ENCODE measurements at places on chromosomes 5 and 9.

GRCh38 chr5:171524466-171524865, 105.0 kb downstream of the FGF18 start:
- peak; percentile 86 for DNase-seq

DNA sequence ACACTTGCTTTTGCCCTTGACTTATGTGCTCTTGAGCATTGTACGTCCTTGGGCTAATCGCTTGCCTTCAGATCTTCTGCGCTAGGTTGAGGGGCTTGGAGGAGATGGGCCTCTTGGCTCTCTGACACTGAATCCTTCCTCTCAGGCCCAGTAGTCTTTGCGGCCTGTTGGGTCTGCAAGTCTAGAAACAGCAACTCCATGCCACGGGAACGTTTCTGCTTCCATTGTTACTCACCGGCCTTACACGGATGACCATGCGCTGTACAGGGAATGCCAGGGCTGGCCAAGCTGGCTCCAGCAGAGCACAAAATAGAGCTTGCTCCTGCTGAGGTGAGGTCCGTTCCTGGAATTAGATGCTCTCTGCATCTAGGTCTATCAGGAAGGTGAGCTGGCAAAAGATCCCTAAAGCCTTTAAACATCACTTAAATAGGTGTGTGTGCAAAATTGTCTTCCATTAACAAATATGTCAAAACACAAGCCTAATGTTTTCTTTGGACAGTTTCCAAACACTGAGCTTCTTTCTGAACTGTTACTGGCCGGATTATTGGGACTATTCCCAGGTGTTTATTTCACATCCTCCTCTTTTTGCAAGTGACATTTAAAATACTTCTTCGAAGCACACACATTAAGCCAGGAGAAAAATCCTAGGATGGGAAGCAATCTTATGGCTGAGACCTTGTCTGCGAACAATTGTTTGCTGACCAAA, 29.7 kb downstream of the DAPK1 start:
- DNase-seq = no peak

- DNase-seq = peak; percentile 63
These were observed 4.1 kb upstream of the PDGFRB start for GRCh38 chr5:150159741-150160179.

DNA sequence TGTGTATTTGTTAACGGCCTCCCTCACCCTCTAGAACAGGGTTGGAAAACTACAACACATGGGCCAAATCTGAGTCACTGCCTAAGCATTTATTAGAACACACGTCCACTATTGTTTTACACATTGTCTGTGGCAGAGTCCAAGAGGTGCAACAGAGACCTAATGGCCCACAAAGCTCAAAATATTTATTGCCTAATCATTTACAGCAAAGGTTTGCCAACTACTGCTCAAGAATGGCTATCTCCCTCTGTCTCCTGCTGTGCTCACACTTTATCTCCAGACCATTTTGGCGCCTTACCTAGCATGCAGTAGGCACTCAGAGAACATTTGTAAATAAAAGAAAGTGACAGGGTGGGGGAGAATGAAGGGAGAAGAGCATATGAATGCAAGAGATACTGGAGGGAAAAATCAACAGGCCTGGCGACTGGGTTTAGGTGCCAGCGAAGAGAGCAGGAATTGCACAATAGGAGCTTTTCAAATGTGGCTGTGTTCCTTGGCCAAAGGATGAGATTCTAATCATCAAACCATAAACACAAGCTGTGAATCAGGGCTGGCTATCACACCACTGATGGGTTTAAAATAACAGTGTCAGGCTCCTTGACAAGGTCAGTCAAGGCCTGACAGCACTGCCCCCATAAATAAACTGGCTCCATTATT, 80.3 kb downstream of the EPB41L4A start:
- DNase-seq = no peak

DNA sequence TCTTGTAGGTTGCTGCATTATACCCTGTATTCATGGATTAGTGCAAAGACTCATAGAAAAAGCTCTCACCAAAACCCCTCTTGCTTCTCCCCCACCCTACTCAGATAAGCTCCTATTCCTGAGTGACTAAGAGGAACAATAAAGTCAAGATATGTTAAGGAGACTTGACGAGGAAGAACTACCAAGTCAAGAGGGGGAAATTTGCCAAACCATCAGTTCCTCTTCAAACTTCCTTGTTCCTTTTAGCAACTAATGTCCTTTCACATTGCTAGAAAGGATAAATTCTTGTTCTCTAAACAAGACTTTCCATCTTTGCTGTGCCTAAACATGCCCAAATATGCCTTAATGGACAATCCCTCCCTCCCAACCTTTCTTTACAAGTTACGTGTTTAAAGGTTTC, 27.0 kb downstream of the CNOT8 start:
- no peak for DNase-seq

DNA sequence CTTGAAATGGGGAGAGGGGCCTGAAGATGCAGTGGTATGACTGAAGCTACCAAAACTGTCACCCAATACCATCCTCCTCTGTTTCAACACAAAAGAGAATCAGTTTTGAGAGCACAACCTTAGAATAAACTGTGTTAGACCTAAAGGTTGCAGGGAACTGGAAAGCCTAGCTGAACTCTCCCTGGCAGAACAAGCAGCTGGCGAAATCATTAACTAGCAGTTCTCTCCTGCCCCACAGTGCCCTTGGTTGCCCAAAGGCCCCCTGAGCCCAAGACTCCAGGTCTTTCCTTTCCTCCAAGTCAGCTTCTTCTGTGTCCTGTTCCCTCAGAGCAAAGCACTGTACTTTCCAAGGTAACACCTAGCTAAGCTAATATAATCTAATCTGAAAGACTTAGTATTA, 135.4 kb upstream of the SLC30A5 start:
- no peak for DNase-seq

DNA sequence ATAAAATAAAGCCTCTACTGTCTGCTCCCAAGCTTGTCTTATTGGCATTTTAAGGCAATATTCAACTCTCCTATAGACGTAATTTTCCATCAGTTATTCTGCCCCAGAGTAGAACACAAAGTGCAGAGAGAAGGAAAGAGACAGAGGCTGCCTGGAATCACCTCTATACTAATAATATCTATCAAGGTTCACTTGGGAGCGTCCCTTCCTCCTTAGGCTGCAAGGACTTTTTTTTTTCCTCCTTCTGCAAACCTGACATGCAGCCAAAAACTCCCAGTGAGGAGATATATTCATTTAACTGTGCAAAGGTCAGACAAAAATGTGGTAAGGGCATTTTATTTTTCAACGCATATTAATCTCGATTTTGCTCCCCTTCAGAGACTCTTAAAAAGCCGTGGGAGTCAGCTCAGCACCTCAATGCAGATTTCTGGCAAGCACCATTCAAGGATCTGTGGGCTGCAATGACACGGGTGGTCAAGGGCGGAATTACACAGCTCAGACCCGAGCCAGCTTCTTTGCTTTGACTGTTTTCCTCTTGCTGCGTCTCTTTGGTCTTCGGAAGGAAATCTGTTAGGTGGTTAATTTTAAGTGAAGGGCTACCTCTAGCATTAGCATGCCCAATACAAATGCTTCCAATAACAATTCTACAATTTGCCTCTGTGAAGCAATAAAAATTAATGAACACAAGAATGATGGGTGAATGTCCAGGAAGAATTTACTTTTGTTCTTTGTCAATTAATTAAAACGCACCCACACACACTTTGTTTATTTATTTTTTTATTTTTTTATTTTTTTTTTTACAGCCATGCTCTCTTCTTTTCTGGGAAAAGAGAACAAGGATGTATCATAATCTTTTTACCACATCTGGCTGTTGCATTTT, 587.7 kb upstream of the GRAMD2B start:
- peak; percentile 65 for DNase-seq

GRCh38 chr5:59115345-59115744, 532.5 kb downstream of the RAB3C start:
- no peak for DNase-seq

DNA sequence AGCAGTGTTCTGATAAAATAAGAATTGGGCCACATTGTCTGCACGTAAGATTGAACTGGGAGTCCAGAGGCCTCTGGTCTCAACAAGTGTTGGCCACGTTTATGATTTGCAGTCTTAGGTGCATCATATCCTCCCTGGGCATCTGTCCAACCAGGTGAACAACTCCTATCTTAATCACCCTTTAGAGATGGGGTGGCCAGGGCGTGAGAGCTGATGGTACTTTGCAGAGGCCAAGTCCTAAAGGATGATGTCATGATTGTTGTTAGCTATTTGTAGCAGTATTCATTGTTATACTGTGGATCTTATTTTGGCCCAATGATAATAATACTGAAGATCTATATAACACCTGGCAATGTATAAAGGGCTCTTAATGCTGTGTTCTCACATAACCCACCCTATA, 73.2 kb upstream of the RARS1 start:
- no peak for DNase-seq

GRCh38 chr9:126591922-126592321, 21.8 kb upstream of the LMX1B start:
- no peak for DNase-seq

- DNase-seq = no peak
These were observed 45.7 kb upstream of the TGFBR1 start for GRCh38 chr9:99058964-99059921.

DNA sequence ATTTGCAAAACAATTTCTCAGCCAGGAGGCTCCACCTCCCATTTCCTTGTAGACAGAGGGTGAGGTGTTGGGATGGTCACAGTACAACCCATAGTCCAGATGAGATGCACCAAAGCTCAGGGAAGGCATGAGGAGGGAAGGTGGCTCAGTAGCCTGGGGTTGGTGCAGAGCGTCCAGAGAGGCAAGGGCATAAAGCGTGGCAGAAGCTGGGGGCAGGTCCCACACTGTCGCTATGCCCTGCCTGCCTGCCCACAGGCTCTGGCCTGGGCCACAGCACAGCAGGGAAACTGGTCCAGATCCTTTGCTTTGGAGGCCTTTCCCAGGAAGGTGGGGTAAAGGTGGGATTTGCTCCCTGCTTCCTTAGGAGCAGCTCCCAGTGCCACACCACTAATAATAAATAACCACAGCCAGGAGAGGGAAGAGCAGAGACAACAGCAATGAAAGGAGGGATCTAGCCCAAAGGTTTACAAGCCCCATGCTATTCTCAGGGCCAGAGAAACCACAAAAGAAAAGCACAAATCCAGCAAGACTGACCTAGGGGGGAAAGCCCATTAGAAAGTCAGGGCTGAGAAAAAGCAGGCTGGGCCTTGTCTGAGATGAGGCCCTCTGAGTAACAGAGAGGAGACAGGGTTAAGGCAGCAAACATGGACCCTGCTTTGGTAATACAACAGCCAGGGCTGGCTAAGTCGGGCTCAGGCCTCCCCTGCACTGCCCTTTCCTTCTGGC, 27.2 kb downstream of the PCDHGC5 start:
- no peak for DNase-seq

- peak; percentile 81 for DNase-seq
These were observed 44.6 kb downstream of the ADAMTS2 start for GRCh38 chr5:179300581-179301180.

- DNase-seq = no peak
These were observed 150 bp downstream of the SNX30 start for GRCh38 chr9:112750764-112751055.

GRCh38 chr5:164934561-164934960, 1429.1 kb downstream of the MAT2B start:
- no peak for DNase-seq

DNA sequence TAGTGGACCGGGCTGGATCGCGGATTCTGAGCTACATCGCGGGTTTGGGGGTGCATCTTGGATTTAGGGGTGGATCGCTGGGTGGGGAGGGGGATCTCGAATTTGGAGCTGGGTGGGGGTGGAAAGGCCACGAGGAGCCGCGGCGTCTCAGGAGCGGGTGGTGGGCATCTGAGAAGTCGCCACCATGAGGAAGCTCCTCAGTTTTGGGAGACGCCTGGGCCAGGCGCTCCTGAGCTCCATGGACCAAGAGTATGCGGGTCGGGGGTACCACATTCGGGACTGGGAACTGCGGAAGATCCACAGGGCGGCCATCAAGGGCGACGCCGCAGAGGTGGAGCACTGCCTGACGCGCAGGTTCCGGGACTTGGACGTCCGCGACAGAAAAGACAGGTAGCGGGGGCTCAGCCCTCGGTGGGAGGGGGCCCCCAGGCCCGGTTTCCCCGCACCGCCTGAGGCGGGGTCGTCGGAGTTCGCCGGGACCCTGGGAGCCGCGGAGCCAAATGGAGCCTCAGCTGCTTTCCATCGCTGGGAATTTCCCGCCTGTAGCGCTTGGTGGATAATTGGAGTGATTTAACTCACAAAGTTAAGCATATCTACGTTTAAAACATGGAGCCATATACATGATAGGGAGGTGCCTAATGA, 376 bp downstream of the ANKRD18B start:
- peak; percentile 22 for DNase-seq

DNA sequence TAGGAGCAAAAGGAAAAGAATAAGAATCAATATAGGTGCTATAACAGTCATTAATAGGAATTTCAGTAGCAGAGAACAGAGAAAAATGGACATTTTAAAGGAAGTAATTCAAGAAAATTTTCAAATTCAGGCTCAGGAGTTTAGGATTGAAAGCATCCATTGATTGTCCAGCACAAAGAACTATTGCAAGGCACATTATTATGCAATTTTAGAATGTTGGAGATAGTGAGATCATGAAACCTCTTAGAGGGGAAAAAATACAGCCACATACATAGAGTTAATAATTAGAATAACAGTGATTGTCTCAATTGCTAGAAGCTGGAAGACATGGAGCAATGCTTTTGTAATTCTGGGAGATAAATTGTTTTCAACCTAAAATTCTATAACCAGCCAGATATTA, 31.5 kb downstream of the CNTLN start:
- no peak for DNase-seq

GRCh38 chr9:127578952-127579853, 32.9 kb upstream of the STXBP1 start:
- DNase-seq = peak; percentile 90
